ENCODE measurements at places on chromosomes 3 and 15.
A peak's percentile ranks its signal among the peaks of the same experiment; 100 is the strongest.

GRCh38 chr3:47525617-47526016, 12.1 kb upstream of the ELP6 start:
- no peak for DNase-seq

- DNase-seq = no peak
These were observed 33.2 kb downstream of the RAB27A start for GRCh38 chr15:55256281-55257011.

GRCh38 chr15:42502477-42502876, 7.0 kb downstream of the SNAP23 start:
- no peak for DNase-seq

- no peak for DNase-seq
These were observed 746.6 kb upstream of the CFAP20DC start for GRCh38 chr3:59796456-59796855.

GRCh38 chr3:65808824-65809223, 229.9 kb downstream of the MAGI1 start:
- no peak for DNase-seq

- no peak for DNase-seq
These were observed 854 bp downstream of the CLEC3B start for GRCh38 chr3:45026957-45027356.

- no peak for DNase-seq
These were observed 57.5 kb upstream of the TRPM1 start for GRCh38 chr15:31158858-31159569.

DNA sequence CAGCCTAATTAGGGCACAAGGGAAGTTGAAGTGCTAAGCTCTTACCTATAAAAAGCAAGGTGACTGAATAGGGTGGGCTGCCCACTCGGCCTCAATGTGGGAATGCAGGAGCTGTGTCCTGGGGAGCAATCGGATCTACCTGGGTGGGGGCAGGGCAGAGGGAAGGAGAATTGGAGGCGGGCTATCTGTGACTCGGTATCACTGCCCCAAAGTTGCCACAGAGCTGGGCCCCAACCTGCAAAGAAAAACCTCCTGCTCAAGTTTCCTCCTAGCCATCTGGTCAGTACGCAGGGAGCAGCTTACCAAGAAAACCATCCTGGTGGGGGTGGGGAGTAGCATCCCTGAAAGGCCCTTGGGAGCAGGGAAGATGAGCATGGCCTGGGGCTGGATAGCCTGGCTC, 10.7 kb downstream of the CIB2 start:
- DNase-seq = no peak

- no peak for DNase-seq
These were observed 37.1 kb downstream of the TMEM158 start for GRCh38 chr3:45188719-45189659.

GRCh38 chr3:12638105-12638504, 25.8 kb downstream of the RAF1 start:
- no peak for DNase-seq

DNA sequence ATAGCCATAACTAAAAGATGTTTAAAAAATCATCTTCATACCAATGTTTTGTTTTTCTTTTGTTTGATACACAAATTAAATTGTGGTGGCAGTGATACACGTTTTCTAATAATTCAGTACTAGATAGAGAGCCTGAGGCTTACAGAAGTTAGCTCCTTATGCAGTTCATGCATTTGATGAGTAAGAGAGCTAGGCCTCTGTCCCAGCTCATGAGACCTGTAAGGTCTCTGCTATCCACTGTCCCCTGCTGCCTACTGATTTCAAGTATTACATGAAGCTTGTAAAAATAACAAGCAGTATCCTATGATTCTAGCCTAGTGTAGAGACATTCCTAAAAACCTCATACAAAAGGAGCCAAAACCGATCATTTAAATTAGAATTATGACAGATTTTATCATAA, 144.5 kb downstream of the MBNL1 start:
- DNase-seq = no peak

DNA sequence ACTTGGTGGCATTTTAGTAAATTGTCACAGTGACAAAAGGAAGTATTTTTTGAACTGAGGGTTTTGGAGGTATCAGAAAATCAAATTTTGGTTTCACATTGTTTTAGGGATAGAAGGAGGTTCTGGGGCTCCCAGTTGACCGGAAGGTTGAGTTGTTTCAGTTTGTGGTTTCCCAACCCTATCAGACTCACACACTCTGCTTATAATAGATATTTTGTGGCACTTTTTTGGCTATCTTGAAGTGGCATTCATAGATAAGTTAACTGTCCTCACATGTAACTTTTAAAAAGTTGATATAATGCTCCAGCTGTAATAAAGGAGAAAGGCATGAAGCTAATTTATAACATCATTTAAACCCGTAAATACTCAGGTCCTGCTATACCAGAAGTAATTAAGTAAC, 12.8 kb downstream of the ARMC8 start:
- DNase-seq = no peak

- DNase-seq = no peak
These were observed 52.3 kb upstream of the CGNL1 start for GRCh38 chr15:57323806-57324589.

- no peak for DNase-seq
These were observed 290.7 kb upstream of the CTNNB1 start for GRCh38 chr3:40908612-40909011.

- DNase-seq = no peak
These were observed 17.0 kb downstream of the KLHL6 start for GRCh38 chr3:183538486-183538885.

GRCh38 chr15:76935620-76936019, 4.1 kb downstream of the RCN2 start:
- no peak for DNase-seq

DNA sequence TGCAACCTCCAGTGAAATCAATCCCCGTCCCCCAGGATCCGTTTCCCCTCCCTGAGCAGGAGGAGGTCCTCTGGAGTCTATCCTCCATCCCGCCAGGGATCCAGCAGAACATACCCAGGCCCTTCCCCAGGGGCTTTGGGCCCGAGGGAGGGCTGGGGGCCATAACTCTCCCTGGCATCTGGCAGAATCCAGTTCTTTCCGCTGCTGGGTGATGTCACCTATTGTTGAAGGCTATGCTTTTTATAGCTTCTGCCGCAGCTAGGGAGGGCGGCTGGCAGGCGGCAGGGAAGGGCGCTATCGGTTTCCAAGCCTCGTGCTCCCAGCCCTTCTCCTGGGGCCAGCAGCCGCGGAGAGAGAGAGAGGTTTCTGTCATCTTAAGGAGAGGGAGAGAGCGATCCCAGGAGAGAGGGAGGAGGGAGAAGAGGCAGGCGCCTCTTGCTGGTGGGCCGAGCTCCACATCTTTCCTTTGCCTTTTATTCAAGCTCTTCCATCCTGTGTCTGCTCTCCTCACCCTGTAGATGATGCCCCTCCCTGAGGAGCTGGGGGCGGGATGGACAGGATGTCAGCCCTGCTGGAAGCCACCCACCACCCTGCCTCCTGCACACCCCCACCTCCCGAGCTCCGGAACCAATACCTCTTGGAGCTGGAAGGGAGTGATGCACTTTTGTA, 120.1 kb downstream of the ANP32A start:
- DNase-seq = no peak

DNA sequence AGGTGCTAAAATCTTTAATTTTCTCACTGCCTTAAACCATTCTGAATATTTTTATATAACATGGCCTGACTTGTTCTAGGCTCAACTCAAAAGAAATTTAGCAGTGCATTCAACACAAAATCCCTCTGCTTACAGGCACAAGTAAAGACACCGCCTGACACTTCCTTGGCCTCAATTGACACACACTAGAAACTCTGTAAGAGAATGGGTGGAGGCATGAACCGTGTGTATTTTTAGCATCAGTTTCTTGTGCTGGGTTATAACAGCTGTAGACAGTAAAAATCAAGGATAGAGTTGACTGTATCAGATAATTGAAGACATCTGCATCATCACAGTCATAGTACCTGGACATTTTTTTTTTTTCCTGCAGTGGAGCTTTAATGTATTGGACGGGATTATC, 54.3 kb downstream of the SLC9A9 start:
- DNase-seq = no peak

GRCh38 chr3:48655606-48656005, 7.1 kb downstream of the CELSR3 start:
- DNase-seq = no peak

- DNase-seq = no peak
These were observed 11.1 kb downstream of the LRTM1 start for GRCh38 chr3:54916732-54917131.

DNA sequence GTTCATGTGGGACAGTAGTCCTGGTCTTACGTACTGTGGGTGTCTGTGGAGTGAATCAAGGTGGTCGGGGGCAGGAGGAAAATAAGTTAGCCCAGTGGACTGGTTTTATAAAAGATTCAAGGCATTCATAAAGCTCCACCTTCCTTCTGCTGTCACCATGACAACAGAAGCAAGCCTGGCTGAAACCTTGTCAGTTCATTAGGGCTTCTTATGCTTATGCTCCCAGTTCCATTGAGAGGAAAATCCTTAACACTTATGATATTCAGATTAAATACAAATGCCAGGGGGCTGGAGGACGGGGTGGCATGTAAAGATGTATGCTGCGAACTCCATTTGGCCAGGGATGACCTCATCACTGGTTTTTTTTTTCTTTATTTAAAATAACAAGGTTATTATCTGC, 283.1 kb upstream of the ATP10A start:
- no peak for DNase-seq

GRCh38 chr3:64444490-64445108, 219.3 kb upstream of the PRICKLE2 start:
- no peak for DNase-seq

GRCh38 chr15:67803299-67803698, 22.0 kb upstream of the SKOR1 start:
- no peak for DNase-seq

DNA sequence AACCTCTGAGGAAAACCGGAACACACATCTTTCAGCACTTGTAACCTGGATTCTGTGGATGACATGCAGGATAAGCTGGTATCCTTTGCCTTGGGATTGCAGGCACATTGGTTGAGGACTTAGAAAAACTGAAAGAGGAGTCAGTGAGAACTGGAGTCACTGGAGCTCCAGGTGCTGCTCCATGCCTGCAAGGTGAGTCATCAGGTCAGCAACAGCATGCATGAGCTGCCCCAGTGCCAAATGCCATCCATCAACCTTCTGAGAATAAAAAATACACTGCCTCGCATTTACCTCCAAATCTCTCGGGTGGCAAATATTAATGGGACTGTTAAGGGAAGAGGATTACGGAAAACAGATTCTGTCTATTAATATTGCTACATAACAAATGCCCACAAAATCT, 729.1 kb downstream of the NTRK3 start:
- no peak for DNase-seq

GRCh38 chr3:62211675-62212429, 161.5 kb downstream of the FEZF2 start:
- DNase-seq = no peak

DNA sequence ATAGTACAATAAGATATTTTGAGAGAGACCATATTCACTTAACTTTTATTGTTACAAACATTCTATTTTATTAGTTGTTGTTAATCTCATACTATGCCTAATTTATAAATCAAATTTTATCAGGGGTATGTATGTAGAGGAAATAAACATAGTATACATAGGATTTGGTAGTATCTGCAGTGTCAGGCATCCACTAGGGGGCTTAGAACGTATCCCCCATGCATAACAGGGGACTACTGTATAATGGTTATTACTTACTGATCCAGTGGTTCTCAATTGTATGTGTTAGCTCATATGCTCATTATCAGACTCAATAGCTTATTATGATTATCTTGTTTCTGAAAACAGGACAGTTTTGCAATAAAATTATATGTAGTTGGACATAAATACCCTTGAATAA, 27.6 kb downstream of the CMC1 start:
- DNase-seq = no peak

GRCh38 chr15:48645558-48646330, at the start of gene FBN1:
Gene FBN1 (minus strand): TSS chr15:48645709. CDS start chr15:48644769, 940 bp downstream.
- peak; percentile 57 for DNase-seq

DNA sequence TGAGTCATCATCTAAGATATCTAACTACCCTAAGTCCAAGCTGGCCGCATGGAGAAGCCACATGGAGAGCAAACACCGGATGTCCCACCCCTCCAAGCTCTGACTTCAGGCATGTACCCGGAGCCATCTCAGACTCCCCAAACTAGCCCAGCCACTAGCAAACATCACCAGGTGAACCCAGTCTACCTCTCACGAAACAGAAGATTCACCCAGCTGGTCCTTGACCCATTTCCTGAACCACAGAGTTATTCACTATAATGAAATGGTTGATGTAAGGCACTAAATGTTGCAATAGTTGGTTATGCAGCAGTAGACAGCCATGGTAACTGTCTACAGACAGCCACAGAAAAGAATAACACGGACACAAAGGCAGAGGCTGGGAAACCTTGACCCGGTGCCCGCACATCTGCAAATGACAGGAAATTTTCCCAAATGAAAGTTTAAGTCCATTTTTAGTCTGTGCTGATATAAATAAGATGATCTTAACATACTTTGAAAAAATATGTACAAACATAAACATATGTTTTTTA, 265.5 kb upstream of the ATP10A start:
- DNase-seq = no peak

GRCh38 chr15:43799209-43799944, 643 bp downstream of the SERINC4 start:
- no peak for DNase-seq

DNA sequence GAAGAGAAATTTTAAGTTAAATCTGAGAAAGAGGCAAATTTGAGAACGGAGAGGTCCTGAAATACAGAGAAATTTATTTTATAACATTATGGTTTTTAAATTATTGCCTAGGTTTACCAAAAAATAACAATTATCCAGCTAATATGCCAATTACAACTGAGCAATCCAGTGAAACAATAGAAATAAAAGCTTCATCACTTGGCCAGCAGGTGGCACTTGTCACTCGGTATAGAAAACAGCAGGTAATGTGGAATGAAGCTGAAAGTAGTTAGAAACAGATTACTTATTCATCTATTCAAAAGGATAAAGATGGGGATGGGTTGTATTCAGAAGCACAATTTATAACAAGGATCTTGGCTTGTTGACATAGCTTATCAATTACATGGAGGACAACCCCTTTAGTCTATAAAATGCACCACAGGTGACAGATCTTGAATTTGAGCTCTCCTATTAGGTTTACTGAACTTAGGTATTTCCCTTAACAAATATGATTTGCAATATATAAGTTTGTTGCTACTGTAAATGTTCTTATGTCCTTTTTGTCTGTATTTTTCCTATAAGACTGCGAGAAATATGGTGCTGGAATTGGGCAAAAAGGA, 70.1 kb upstream of the GUCA1C start:
- DNase-seq = no peak

- DNase-seq = no peak
These were observed 6.9 kb downstream of the TNIK start for GRCh38 chr3:171453180-171453886.

- DNase-seq = no peak
These were observed 22.2 kb upstream of the SLC25A26 start for GRCh38 chr3:66198437-66199088.

Measured in anterior cingulate cortex (tissue), 58 donors.